ENCODE measurements at places on chromosomes 3 and 15. TPM values are rescaled to one million over a fixed set of nuclear protein-coding genes. Genes with fewer than 3 reads are reported as not detected.

The SMAD6 gene
- 11.9 TPM for total RNA-seq

The PSTPIP1 gene
- total RNA-seq, result 20.3 TPM

The ITGB5 gene
- 215 TPM for total RNA-seq

The EPHA3 gene
- 5.6 TPM for total RNA-seq

The SATB1 gene
- total RNA-seq, result 24.4 TPM

The CYP1A1 gene
- total RNA-seq, result 1.1 TPM

The TP63 gene
- not detected for total RNA-seq

The CCDC39 gene
- total RNA-seq, result 1.0 TPM

The DAG1 gene
- total RNA-seq, result 48.4 TPM

The AHSG gene
- total RNA-seq, result not detected

The TTC21A gene
- total RNA-seq, result 11.1 TPM

The TM4SF18 gene
- 30.0 TPM for total RNA-seq

The MB21D2 gene
- total RNA-seq, result 2.8 TPM

The MCF2L2 gene
- total RNA-seq, result 0.19 TPM

The GATM gene
- total RNA-seq, result 27.6 TPM
